NCI-H2029 (cell line): ENCODE measurements at places on chromosomes 16 and 17.

GRCh38 chr17:50056961-50057330 is 1.0 kb downstream of the ITGA3 start:
- no peak for DNase-seq

DNA sequence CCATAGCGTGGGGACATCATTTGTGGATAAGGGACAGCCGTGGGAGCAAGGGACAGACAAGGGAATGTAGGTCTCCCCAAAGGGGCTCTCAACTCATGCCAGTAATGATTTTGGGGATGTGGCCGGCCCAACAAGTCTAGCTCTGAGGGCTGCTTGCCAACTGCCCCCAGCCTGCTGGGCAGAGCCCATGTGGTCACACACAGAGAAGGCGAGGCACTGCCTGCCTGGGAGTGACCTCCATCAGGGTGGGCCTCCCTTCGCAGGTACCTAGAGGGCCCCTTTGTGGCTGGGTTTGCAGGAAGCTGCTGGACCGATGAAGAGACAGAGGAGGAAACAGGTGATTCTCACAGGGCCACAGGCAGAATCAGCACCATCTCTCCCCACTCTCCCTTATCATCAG is 177.1 kb downstream of the C16orf78 start:
- no peak for DNase-seq

DNA sequence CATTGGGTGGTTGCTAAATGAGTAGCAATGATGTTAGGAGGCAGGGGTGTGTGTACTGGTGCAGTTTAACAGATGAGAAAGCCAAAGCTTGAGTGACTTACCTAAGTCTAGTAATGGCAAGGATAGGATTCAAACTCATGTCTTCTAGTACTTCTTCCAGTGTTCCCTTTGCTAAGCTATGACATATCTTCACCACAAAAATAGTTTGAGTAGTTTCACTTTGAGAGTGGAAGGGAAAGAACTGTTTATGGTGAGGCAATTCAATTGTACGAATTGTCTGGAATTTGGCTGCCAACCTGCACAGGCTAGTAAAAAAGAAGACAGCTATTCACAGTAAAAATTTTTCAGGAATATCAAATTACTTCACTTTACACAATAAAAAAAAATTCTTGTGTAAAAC is 138.0 kb downstream of the NLK start:
- no peak for DNase-seq

DNA sequence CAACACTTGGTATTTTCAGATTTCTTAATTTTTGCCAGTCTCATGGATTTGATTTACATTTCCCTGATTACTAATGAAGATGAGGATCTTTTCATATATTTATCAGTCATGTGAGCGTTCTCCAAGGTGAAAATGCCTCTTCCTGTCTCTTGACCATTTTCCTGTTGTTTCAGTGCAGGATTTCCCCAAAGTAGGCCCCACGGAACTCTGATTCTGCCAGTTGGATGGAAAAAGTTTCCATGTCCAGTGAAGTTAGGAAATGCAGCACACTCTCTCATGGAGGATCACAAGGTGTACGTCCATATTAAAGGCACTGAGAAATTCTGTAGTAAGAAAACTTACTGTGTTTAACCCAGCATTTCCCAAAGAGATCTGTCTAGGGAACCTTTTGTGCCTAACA is 16.5 kb upstream of the LIMD2 start:
- no peak for DNase-seq

DNA sequence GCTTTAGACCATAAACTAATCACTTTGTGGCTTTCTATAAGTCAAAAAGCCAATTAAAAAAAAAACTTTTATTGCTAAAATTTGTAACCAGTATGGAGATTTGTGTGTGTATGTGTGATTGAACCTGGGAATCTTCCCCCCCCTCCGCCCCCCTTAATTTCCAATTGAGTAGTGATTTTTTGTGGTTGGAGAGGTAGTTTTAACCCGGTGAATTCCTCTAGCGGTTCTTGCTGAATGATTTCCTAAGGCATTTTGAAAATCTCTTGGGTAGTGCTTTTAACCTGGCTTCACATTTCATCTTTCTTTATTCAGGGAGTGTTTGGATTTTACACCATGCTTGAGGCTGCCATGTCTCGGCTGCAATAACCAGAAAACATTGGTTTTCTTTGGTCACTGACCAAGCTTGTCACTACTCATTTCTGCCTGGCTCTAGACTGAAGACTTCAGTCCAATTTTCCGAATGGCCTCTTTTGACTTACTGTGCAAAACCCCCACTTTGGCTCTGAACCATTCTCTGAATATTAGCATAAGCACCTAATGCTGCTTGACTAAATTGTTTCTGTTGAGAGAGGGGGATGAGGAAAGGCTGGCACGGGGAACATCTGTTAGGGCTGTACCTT is 35.6 kb downstream of the PRKCA start:
- DNase-seq: no peak
